Right kidney (tissue), 9 donors: ENCODE measurements at places on chromosomes 11 and 22.
A peak's percentile ranks its signal among the peaks of the same experiment; 100 is the strongest.

GRCh38 chr11:131533998-131534397, 163.6 kb downstream of the NTM start:
- DNase-seq, result no peak

- no peak for DNase-seq
These were observed 507.4 kb downstream of the METTL15 start for GRCh38 chr11:28615542-28615941.

DNA sequence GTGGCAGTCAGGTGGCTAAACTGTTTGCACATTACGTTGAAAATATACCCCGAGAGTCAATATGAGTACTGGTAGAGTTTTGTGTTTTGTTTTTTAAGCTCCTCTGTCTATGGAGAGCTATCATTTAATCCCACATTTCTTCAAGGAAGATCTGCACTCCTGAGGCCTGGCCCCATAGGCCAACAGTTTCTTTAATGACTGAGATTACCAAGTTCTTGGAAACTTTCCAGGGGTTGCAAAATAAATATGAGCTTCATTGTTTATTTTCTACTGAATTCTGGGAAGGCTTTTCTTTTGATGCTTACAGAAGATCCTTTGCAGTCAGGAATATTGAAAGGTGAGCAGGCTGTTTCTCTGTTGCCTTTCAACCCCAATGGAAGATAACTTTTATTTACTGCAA, 452.0 kb downstream of the JRKL start:
- no peak for DNase-seq

DNA sequence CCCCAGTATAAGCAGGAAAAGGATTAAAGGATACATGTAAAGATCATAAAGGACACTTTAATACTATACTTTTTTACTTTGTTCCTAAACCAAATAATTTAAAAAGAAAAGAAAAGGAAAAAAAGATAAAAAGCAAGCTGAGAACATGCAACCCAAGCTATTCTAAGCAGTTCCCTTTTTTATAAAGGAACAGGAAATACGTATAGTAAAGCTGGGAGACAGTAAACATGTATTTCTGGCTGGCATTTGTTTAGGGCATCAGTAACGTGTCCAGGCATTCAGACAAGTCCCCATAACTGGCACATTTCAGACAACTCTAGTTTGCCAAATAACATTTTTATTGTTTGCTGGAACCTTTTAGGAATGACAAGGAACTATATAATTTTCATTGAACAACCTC, 24.9 kb downstream of the BCO2 start:
- DNase-seq, result no peak

GRCh38 chr22:36828815-36829214, 12.0 kb upstream of the PVALB start:
- DNase-seq, result no peak

GRCh38 chr11:13378316-13378715, 84.7 kb downstream of the BTBD10 start:
- DNase-seq, result no peak

DNA sequence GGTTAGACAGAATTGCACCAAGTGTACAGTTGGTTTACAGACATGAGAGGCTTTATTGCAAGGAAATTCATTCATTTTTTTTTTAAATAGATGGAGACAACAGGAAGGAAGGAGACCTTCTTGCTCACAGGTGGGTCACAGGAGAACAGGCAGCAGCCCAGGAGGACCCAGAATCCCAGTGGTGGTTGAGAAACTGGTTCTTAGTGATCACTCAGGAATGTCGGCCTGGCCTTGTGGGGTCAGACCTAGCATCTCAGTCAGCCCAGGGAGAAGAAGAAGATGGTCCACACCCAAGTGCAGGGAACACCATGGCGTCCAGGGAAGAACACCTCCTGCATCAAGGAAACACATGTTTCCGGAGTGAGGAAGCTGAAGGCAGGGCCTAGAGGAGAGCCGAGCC, 849 bp downstream of the KRTAP5-11 start:
- DNase-seq, result no peak

- DNase-seq, result no peak
These were observed 107.8 kb downstream of the FAR1 start for GRCh38 chr11:13776134-13776815.

DNA sequence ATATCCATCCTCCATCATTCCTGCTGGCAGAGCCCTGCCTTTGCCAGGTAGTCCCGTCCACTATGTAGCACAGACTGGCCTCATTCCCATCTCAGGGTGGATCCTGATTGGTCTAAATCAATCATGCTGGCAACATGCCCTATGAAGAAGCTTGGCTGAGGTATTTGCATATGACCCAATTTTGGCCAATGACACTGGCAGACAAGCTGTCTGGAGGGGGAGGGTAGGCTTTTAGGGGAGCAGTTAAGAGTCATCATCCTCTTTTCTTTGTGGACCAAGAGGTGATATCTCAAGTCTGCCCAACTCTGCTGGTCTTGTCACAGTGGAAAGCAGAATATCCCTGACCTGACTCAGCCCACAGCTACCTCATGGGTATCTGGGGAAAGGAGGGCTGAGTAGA, 5.1 kb downstream of the CCDC89 start:
- no peak for DNase-seq

GRCh38 chr11:76854709-76855108, 6.0 kb upstream of the ACER3 start:
- no peak for DNase-seq

GRCh38 chr11:32088117-32088941, 2.5 kb upstream of the RCN1 start:
- DNase-seq, result no peak

- DNase-seq, result no peak
These were observed 109.3 kb downstream of the CTTN start for GRCh38 chr11:70507466-70508230.

- no peak for DNase-seq
These were observed 63.6 kb upstream of the LRRC4C start for GRCh38 chr11:41522899-41523672.

- DNase-seq, result no peak
These were observed 375.9 kb downstream of the LUZP2 start for GRCh38 chr11:24872651-24873311.

DNA sequence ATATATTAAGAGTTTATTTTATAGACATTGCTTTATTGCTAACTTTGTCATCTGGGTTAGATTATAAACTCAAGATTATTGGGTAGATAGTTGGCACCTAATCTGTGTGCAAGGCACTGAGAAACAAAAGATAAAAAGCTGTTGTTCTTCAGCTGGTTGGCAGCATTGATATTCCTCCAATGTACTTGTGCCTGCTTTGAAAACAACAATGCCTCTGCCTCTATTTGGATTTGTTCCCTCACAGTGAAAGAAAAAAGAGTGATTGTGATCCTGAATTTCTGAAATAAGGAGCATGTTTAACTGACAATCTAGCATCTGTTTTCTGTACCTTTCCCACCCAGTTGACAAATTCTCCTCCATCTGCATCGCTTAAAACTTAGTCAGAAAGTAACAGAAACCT, 98.3 kb downstream of the TYR start:
- DNase-seq, result no peak

DNA sequence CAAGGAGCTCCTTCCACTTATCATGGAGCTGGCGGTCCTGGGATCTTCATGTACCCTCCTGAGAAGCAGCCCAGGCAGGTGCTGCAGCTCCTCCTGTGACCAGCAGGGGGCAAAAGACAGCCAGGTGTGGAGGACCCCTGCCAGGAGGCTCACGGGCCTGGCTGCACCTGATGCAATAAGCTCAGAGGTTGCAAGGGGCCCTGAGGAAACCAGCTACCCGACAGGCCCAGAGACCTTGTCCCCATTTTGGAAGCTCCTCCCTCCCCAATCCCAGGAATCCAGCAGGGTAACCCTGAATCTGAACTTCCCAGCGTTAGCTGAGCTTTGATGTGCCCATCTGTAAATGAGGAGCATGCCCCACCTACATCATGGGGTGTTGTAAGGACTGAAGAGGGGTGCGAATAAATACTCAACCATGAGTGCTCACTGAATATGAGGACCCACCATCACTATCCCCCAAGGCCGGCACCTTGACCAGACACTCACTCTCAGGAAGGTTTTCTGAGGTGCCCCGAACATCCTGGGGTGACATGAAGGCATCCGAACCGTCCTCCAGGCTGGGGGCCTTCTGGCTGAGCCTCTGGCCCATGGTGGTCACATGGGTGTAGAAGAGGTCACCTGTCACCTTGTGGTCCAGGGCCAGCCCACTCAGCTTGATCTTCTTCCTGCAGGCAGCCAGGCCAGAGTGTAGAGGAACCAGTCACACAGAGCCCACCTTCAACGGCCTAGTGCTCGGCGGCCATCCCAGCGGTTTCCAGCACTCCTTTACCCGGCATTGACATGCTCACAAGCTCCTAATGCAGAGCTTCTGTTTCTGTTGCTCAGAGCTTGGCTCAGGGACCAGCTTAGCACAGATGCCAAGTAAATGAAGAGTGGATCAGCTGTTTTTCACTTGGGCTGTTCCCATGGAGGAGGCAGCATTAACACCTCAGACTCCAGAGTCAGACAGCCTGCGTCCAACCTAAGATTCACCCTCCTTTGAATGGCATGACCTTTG, 21.7 kb downstream of the SLC43A1 start:
- peak; percentile 47 for DNase-seq

DNA sequence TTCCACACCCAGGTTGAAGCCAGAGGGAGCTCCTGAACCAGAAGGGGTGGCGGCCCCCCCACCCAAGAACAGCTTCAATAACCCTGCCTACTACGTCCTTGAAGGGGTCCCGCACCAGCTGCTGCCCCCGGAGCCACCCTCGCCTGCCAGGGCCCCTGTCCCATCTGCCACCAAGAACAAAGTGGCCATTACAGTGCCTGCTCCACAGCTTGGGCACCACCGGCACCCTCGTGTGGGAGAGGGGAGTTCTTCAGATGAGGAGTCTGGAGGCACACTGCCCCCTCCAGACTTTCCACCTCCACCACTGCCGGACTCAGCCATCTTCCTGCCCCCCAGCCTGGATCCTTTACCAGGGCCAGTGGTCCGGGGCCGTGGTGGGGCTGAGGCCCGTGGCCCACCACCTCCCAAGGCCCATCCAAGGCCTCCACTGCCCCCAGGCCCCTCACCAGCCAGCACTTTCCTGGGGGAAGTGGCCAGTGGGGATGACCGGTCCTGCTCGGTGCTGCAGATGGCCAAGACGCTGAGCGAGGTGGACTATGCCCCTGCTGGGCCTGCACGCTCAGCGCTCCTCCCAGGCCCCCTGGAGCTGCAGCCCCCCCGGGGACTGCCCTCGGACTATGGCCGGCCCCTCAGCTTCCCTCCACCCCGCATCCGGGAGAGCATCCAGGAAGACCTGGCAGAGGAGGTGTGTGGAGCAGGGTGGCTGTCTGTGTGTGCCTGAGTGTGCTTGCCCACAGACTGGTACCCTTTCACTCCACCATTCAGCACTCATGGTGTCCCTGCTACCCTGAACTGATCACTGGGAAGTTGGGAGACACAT, 6.7 kb downstream of the PHOX2A start:
- DNase-seq, result peak; percentile 41

DNA sequence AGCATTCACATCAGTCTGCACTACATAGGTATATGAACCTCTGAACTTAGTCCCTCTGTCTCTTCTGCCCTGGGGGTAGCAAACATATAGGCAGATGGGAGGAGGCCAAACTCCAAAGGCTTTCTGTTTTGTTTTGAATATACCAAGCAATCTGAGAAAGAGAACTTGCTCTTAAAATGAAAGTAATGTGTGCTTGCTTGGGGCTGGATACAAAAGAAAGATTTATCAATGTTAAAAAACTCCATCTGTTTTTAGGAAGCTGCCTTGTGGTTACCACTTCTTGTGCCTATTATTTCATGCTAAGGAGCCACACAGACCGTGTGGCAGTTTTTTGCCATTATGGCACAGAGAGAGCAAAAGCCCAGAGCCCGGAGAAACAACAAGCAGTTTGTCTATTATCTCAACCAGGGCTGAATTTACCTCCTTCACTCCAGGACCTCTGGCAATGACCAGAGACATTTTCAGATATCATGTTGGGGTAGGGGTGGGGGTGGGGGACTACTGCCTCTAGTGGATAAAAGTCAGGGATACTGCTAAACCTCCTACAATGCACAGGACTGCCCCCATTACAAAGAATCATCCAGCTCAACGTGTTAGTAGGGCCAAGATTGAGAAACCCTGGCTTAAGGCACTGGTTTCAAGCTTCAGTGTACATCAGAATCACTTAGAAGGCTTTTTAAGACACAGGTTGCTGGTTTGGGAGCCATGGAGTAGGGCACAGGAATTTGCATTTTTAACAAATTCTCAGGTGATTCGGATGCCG, 124.2 kb downstream of the APIP start:
- no peak for DNase-seq

DNA sequence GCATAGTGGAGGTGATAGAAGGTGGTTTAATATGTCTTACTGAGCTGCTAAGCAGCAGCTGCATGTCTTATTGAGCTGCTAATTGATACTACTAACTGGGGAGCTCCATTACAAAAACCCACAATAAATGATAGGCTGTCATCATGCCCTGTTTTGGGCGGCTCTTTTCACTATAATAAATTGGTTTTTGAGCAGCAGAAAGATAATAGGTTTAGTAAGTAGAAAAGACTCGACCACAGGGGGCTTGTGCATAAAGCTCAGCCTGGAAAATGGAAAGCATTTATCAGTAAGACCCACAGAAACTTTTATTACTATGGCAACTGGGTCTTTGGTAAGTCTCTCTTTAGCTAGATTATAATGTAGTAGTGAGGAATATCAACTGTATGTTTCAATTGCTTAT, 117.6 kb downstream of the LDLRAD3 start:
- no peak for DNase-seq

GRCh38 chr11:75792127-75792731, 22.8 kb upstream of the UVRAG start:
- DNase-seq, result no peak

- DNase-seq, result no peak
These were observed 20.4 kb downstream of the MRGPRX4 start for GRCh38 chr11:18193010-18193409.

GRCh38 chr11:32963721-32964120, 52.0 kb upstream of the DEPDC7 start:
- DNase-seq, result no peak

DNA sequence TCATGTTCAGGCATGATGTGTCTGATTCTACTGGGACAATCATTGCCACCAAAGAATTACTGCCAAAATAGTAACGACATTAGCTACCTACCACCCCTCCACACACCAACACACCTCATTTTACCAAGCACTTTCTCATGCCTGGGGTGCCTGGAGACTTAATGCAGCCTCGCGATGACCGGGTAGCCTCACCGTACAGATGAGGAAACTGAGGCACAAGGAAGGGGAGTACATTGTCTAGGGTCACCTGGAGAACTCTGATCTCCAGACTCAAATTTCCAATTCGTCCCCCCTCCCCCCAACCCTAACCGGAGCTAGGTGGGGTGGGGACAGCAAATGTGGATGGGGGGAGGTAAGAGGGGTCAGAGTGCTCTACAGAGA, 2.7 kb upstream of the RTN4RL2 start:
- DNase-seq, result no peak

- DNase-seq, result no peak
These were observed 60.2 kb downstream of the LINC01488 start for GRCh38 chr11:69541501-69542313.

- no peak for DNase-seq
These were observed 29.2 kb downstream of the SGSM3 start for GRCh38 chr22:40399621-40400020.

- DNase-seq, result no peak
These were observed 66.2 kb downstream of the TNRC6B start for GRCh38 chr22:40243891-40244290.

GRCh38 chr11:62959422-62959980, 25.3 kb downstream of the SLC22A6 start:
- DNase-seq, result no peak

- no peak for DNase-seq
These were observed 15.0 kb downstream of the MUC5AC start for GRCh38 chr11:1172729-1173117.

- DNase-seq, result no peak
These were observed 7.1 kb upstream of the PDGFB start for GRCh38 chr22:39251762-39252460.

GRCh38 chr11:46553814-46554212, 40.0 kb downstream of the AMBRA1 start:
- no peak for DNase-seq

GRCh38 chr11:28107191-28107749, 686 bp downstream of the KIF18A start:
- DNase-seq, result no peak
